Ascending aorta (tissue), 2 donors: ENCODE measurements at places on chromosomes 7 and 10. TPM values are rescaled to one million over a fixed set of nuclear protein-coding genes. Genes with fewer than 3 reads are reported as not detected.

The OR13A1 gene
- total RNA-seq, result not detected

The FAM25C gene
- not detected for total RNA-seq

The PDE6C gene
- not detected for total RNA-seq

The PLCE1 gene
- total RNA-seq, result 3.8 TPM

The ANXA8 gene
- not detected for total RNA-seq

The OR2A42 gene
- not detected for total RNA-seq

The LOXL4 gene
- 3.7 TPM for total RNA-seq

- DNase-seq, result no peak
These were observed 267.9 kb upstream of the CNTNAP2 start for GRCh38 chr7:145848691-145849090.

- DNase-seq, result peak; percentile 83
These were observed 682.7 kb upstream of the IGFBP3 start for GRCh38 chr7:46603780-46604179.

DNA sequence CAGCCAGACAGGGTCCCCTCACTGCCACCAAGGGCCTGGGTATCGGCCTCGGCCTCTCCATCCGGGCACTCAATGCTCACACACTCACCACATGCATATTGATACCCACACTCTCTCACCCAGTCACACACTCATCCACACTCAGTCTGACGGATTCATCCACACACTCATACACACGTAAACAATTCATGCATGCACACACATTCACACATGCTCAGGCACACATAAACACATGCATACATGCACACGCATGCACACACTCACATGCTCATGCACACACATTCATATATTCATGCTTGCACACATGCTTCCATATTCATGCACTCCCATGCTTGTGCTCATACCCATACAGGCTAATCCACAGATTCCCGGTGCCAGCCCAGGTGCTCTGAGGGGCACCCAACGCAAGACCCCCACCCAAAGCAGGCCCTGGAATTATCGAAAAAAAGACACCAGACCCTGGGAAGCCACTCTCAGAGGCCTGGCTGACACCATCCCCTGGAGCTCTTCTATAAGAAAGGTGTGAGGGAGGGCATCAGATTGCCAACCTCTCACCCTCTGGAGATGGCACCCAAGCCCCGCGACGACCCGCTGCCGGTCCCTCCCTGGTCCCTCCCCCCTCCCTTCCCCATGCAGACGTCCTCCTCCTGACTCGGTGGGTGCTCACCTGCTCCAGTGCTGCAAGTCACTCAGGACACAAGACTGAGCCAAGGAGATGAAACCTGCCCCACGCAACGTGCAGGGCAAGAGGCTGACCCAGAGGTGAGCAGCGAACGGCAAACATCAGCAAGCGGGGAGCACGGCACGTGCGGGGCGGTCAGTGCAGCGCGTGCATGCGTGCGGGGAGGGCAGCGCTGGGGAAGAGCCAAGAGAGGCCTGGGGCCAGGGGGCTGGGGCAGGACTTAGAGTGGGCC lies 15.2 kb downstream of the STK32C start:
- DNase-seq, result peak; percentile 35

- no peak for DNase-seq
These were observed 54.8 kb downstream of the MDFIC start for GRCh38 chr7:114976666-114977065.

DNA sequence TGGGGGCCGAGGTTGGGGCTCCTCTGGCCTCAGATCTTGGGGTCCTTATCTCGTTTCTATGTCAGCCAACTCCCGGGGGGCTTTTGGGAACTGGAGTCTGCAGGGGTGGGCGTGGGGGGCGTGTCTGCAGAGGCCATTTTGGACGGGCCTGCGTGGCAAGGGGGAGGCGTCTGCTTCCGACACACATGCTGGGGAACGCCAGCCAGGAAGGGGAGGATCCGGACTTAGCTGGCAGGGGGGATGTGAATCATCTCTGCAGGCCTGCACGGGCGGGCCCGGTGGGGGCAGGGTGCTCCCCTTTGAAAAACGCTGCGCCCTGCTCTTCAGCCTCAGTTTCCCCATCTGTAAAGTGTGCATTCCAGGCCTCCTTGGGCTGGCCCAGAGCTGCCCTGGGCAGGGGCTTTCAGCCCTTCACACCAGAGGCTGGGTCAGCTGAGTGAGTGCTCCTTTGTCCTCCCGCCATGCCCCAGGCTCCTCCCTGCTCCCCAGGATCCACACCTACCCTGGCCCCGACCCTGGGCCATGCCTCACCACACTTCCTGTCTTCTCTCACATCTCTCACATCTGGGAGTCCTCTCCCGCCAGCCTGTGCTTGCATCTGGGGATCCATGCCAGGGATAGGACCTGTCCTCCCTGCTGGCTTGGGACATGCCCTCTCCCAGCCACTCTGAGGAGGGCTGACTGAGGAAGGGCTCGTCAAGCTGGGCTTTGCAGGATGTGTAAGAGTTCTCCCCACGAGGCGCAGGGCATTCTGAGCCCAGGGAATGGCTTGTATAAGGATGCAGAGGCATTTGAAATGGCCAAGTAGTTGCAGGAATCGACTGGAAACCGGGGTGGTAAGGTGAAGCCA lies 172.6 kb upstream of the TNRC18 start:
- DNase-seq, result peak; percentile 94

- DNase-seq, result no peak
These were observed 984 bp upstream of the IKZF1 start for GRCh38 chr7:50303335-50304128.

DNA sequence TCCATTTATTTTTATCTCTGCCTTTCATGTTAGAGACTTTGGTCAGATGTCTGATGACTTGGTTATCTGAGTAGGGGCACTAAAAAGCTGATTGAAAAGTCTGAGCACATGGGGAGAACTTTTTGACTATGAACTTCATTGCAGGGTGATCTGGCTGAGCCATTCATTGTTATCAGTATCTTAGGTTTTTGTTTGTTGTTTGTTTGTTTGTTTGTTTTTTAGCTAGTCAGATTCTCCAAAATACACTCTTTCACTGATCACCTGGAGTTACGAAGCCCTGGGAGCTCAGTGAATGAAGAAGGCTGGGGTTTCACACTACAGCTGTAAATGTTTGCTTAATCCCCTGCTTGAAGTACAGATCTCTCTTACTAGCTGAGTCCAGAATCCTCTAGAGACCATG lies 28.6 kb upstream of the DLG5 start:
- DNase-seq, result no peak

DNA sequence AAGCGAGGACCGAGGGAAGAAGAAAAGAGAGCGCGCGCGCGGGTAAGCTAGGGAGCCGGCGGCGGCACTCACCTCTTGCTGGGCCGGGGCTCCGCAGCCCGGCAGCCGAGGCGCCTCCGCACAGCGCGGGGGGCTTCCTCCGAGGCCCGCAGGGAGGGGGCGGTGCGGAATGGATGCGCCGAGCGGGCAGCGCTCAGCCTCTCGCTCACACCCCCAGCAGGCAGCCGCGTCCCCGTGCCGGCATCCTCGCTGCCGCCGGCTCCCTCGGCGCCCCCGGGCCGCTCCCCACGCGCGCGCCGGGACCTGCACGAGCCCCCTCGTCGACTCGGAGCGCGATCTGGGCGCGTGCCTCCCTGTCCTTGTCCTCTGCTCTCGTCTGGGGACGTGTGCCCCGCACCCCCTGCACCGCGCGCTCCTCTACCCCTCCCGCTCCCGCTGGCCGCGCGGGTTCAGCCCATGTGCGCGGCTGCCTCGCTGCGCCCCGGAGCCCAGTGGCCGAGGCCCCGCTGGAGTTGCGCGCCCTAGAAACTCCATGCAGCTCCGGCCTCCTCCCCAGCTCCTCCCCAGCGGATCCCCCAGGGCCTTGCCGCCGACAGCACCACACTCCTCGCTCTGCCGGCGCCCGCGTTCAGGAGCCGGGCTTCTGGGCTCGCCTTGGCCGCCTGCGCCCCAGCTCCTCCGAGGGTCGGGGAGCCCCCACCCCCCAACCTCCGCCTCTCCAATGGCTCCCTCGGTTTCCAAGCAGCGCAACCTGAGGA lies 75.3 kb downstream of the CALN1 start:
- no peak for DNase-seq

GRCh38 chr7:14606101-14606500 lies 296.4 kb downstream of the DGKB start:
- no peak for DNase-seq

GRCh38 chr10:132383101-132383500 lies 13.9 kb upstream of the PWWP2B start:
- no peak for DNase-seq

DNA sequence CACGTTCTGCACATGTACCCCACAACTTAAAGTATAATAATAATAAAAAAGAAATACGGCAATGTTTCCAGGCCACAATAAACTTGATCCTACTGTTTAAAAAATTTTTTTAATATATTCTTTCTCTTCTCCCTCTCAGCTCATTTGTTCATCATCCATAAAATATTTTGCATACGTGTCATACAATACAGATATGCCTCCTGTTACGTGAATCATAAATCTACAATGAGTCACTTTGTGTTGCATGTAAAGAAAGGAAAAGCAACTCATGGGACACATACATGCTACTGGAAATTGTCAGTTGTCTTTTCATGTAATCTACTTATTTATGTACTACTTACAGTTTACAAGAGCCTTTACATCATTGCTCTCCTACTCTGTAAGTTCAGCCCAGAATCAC lies 1.1 kb upstream of the TECTB start:
- DNase-seq, result no peak

- DNase-seq, result no peak
These were observed 22.7 kb downstream of the OTUD1 start for GRCh38 chr10:23461557-23461956.

- no peak for DNase-seq
These were observed 2.7 kb downstream of the AOC1 start for GRCh38 chr7:150855046-150855445.

- DNase-seq, result no peak
These were observed 10.5 kb downstream of the CRCP start for GRCh38 chr7:66125052-66125694.

- no peak for DNase-seq
These were observed 91.9 kb downstream of the MYL10 start for GRCh38 chr7:101537205-101537604.

DNA sequence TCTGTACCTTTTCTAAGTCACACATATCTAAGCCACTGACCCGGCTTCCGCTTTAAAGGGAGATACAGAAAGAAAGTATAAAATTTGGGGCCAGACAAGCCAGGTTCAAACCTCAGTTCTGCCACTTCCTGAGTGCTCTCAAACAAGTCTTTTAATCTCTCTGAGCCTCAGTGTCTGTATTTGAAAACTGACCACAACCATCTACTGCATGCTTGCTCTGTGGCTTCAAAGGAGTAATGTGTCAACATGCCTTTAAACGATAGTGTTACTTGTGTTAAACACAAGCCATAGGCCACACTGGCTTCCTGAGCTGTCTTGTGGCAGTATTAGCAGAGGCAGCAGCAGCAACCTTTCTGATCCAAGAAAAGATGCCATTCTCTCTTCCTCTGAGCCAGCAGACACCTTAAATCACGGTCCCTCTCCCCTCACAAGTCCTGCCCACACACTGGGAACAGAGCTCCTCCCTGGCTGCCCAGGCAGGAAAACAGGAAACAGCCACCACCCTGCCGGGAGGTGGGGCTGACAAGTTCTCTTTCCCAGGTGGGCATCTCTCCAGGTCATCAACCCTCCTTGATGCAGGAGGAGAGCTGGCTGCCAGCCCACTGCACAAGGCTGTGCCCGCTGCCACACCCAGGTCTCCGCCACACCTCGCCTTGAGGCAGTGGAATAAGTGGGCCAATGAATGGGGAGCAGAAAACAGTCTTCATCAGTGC lies 10.7 kb downstream of the HIP1 start:
- DNase-seq, result no peak
